BJ (cell line): ENCODE measurements at places on chromosomes 2 and 18.

GRCh38 chr2:159028776-159029175 is 60.3 kb downstream of the TANC1 start:
- no peak for DNase-seq

GRCh38 chr2:73993778-73994177 is 9.1 kb downstream of the TET3 start:
- no peak for DNase-seq

- DNase-seq: peak; percentile 14
Measured at GRCh38 chr2:240868286-240869108, at the start of gene AGXT. Gene AGXT (plus strand): TSS chr2:240868824. CDS start chr2:240868866, 42 bp downstream.

DNA sequence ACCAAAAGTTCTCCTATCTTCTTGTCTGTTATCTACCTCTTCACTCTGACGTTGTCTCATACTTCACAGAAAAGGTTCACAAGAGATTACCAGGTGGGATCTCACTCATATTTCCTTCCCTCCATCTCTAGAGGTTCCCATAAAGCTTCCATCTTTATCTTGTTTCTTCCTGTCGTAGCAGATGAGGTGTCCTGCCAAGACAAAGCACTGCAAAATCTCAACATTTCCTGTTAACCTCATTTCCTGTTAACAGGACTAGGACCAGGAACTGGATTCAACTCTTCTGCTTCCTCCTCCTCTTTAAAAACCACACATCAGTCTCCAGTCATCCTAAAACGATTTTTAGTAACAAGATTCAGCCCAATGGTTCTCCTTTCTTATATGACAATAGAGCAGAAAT is 512.8 kb upstream of the NRP2 start:
- no peak for DNase-seq

GRCh38 chr2:177797808-177798207 is 274.8 kb downstream of the PDE11A start:
- no peak for DNase-seq

DNA sequence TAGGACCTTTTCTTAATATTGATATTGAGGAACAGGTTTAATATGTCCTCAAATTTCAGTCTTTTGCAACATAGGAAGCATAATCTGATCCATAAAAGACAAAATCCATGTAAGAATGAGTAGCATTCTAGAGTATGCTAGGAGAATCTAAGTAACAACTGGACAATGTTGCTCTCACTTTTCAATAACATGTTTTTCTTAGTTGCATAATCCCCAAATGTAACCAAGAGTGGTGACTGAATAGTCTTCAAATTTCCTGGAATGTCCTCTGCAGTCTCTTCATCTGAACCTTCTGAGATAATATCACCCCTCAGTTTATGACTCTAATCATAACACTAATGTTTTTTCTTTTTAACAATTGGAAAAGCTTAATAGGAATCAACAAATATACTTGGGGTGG is 110.0 kb upstream of the ZEB2 start:
- DNase-seq: no peak

DNA sequence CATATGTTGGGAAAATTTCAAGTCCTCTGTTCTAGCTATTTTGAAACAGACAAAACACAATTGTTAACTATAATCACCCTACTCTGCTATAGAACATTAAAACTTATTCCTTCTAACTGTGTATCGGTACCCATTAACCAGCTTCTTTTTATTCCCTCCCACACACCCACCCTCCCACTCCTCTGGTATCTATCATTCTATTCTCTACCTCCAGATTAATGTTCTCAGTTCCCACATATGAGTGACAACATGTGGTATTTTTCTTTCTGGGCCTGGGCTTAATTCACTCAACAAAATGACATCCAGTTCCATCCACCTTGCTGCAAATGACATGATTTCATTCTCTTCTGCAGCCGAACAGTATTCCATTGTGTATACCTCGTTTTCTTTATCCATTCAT is 43.3 kb downstream of the EXOC6B start:
- no peak for DNase-seq

- no peak for DNase-seq
Measured at GRCh38 chr2:112603731-112604130, 19.3 kb downstream of the CHCHD5 start.

DNA sequence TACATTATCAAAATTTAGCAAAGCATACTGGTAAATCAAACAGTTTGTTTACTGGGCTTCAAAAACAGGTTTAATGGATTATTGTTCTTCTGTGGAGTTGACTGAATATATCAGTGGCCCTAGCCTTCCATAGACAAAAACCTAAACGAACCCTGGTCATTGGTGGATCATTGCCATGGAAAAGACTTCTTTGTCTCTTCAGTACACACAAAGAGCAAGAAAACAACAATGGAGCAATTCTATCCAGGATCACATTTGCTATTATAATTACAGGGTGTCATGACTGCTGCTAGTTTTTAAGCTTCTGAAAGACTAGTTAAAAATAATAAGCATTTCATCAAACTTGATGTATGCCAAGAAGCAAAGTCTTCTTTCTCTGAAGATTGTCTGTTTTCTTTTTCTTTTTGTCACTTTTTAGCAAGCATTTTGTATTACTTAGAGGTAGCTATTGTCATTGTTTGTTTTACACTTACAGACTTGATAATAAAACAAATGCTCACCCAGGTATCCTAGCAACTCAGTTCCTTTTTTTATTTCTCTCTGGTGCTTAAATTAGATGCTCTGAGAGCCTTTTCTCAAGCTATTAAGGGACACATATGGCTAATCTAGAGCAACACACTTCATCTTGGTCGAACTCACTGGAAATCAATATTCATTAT is 1228.7 kb upstream of the DDX18 start:
- no peak for DNase-seq

GRCh38 chr18:46281185-46282176 is 177.3 kb downstream of the HAUS1 start:
- no peak for DNase-seq

DNA sequence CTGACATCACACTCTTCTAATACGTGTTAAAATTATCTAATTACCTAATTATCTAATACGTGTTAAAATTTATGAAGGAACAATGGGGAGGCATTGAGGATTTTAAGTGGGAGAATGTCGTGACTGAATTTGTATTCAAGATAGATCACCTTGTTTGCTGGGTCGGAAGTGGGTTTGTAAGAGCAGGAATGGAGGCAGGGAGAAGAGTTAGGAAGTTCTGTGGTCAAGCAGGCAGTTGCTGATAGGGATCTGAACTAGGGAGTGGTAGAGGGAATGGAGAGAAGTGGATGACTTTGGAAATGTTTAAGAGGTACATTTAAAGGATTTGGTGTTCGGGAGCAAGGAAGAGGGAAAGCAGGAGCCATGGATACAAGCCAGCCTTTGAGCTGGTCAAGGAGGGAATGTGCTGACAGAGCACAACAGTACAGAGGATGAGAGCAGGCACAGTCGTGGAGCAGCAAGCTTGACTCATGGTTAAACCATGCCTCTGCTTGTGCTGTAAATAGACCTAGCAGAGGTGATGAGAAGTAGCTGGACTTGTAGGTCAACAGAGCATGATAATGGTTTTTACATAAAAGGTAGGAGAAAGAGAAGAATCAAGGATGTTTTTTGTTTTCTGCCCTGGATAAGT is 16.2 kb downstream of the IL18RAP start:
- no peak for DNase-seq

GRCh38 chr18:24027156-24027827 is 12.7 kb downstream of the TTC39C start:
- DNase-seq: peak; percentile 57

- no peak for DNase-seq
Measured at GRCh38 chr2:45763255-45763654, 111.8 kb downstream of the PRKCE start.

- no peak for DNase-seq
Measured at GRCh38 chr2:39743269-39743776, 35.7 kb downstream of the THUMPD2 start.

- DNase-seq: peak; percentile 77
Measured at GRCh38 chr2:39504790-39505335, 67.8 kb upstream of the MAP4K3 start.

DNA sequence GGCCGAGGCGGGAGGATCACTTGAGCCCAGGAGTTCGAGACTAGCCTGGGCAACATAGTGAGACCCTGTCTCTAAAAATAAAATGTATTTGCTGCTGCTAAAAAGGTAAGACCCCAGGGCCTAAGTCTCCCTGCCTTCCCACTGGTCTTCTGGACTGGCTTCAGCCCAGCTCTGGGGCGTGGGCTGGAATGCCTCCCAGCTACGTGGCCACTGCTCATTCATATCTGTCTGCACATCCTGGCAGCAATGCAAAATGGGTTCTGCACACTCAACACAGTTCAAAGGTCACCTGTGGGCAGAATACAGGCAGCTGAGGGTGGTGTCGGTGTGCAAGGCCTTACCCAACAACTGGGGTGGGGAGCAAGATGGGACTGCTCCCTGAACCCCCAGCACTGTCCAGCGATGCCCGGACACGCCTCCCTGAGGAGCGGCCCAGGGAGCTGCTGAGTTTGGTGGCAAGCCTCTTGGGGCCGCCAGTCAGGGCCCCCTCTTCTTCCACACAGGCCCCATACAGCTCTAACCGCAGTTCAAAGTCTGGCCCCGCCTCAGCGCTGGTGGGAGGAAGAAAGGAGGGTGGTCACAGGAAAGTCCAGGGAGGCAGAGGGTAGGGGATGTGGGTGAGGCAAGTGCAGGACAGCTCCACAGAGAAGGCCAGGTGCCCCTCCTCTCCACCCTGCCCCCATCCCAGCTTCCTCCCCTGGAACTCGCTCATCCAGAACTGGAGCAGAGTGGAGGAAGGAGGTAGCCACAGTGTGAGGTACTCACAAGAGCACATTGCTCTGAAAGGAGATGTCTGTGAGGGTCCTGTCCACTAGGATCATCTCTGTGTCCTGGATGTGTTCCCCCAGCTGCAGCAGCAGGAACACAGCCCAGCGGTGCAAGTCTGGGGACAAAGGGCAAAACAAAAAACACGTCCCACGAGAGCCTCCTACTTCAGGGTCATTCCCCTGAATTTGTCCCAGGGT is 8.2 kb downstream of the WDR54 start:
- DNase-seq: no peak

DNA sequence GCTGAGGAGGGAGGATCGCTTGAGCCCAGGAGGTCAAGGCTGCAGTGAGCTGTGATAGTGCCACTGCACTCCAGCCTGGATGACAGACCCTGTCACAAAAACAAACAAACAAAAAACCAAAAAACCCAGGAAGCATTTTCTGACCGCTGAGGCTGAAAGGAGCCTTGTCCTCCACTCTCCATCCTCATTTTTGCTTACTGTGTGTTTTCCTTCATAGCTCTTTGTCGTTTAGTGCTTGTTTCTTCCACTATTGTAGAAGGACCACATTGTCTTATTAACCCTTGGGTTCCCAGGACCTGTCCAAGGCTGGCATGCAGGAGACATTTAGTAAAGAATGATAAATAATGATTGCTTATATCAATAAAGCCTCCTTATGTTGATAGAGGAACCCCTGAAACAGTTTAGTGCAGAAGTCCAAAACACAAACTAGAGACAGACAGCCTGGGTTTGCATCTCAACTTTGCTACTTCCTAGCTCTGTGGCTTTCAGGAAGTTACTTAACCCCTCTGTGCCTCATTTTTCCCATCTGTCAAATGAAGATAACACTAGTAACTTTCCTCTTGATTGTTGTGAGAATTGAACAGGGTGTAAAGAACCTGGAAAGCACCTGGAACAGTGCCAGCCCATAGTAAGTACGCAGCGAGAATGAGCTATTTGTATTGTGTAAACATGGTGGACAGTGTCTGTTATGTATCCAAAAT is 126.0 kb downstream of the LPIN1 start:
- no peak for DNase-seq

DNA sequence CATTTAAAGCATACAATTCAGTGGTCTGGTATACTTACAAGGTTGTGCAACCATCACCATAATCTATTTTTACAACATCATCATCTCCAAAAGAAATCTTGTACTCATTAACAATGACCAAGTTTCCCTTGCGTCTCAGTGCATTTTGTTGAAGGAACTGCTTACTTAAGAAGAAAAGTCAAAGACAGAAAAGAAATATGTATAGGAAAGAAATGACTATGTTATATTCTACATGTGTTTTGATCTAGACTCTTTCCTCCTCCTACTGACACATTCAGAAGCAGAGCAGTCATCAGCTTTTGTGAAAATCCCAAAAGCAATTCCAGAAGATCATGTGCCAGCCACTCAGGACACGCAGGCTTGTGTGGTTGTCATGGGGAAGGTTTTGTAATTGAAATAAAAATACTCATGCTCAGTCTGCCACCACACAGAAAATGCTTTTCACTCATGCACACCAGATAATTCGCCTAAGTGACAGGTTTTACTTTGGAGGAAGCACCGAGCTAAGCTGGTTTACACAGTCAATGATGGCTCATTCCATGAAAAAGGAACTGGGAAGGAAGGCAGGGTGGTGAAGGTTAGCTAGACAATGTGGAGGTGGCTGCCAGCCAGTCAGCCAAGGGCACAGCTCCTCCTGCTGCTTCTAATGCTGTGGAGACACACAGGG is 158.5 kb upstream of the REV1 start:
- DNase-seq: peak; percentile 66

GRCh38 chr2:120508567-120509041 is 162.7 kb downstream of the INHBB start:
- no peak for DNase-seq

GRCh38 chr2:221792971-221793521 is 220.9 kb upstream of the EPHA4 start:
- no peak for DNase-seq

DNA sequence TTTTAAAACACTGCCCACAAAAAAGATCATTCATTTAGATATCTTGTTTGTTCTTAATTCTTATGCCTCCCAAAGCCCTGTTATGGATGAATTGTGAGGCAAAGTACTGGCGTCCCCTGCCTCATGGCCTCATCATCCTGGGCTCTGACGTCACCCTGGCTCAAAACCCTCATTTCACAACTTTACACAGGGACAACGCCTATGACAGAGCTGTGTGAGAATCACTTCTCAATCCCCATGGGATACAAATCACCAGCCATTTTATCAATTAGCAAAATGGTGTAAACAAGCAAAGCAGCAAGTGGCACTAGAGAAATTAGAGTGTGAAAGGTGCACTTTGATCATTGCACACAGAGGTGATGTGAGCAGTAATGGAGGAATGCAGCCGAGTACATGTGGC is 16.6 kb downstream of the FHOD3 start:
- DNase-seq: no peak

DNA sequence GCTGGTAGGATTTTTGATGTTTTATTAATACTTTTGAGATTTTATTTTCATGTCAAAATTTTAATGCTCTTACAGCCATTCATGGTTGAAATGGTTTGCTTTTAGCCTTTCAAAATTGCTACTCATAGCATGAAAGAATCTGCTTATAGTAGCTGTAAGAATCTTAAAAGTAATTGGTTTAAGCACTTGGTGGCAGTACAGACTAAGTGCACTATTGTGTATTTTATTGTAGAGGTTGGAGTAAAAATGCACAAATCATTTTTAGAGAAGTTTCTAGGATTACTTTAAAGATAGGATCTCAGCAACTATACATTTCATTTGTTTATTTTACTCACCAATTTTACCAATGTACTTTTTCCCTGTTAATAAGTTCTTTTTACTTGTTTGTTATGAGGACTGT is 205.8 kb downstream of the SPAG16 start:
- no peak for DNase-seq

- no peak for DNase-seq
Measured at GRCh38 chr2:20697322-20697934, 30.5 kb downstream of the GDF7 start.

DNA sequence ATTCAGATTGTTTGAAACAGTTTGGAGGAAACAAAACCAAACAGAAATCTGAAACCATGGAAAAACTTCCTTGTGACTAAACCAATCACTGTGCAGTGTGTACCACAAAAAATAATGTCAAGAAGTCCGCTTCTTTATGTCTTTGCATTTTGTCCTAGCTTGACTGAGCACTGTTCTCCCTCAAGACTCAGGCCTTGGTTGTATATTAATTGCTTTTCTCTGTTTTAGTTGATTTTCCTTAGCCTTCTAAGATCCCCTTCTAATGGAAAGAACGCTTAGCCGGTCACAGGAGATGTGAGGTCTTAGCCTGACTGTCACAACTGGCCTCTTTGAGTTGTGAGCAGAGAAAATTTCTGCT is 56.6 kb downstream of the LCLAT1 start:
- DNase-seq: no peak
